NCI-H1105 (cell line): ENCODE measurements at places on chromosomes 4 and X.

DNA sequence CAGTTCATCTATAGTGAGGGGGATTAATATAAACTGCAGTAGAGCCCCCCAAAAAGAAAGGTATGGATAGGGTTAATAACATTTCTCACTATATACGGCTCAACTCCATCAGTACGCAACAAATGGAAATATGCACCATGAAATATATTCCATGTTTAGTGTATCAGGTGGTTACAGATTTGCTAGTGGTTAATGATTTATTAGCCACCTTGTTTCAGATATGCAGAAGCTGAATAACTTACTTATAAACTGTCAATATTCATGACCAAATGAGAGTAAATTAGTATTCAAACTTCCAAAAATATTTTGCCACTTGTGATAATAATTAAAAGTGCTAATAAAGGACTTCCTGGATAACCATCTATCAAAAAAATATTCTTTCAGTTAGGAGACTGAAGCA is 14.8 kb downstream of the AMTN start:
- no peak for DNase-seq

GRCh38 chr4:57059890-57060716 is 50.1 kb downstream of the IGFBP7 start:
- no peak for DNase-seq

DNA sequence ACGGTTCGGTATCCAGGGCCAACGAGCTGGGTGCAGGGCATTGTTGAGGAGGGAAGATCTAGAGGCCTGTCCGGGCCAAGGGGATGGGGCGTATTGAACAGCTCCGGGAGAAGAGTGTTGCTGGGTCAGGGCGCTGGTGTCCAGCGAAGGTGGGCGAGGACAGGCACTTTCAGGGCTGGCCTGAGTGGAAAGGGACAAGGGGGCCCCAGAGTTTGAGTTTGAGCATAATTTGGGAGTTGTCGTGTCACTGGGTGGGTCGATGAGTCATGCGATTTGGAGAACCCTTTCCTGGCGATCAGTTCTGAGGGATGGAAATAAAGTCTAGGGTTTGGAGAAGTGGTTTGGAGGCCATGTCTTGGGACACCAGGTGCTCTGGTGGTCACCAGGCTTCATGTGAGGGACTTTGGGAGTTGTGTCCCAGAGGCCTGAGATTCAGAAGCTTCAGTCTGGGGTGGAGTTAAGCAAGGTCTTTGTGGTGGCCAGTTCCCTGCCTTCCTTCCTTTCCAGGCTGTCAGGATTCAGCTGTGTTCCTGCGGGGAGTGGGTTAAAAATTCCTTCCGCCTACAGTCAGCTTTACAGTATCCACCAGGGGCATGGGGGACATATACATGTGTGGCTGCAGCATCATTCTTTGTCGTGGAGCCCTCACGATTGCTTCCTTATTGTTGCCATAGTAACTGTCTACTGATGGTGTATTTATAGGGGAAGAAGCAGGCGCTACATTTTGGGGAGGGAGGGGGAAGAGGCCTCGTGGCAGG is 504 bp downstream of the PRRG3 start:
- no peak for DNase-seq

DNA sequence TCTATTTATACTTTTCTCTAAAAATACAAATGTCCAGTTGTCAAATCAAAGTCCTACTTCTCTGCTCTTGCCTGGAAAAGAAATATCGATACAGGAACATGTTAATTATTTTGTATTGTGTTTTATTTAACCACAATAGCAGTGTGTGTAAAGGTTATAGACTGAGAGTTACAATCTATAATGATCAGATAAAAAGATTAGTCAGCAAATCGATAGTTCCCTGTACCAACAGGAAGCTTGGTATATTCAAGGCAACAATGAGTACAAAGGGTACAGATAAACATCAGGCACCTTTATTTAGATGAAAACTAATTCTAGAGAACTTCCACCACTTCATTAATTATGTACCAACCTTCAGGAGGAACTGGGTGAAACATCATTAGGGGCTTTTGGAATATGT is 469.5 kb downstream of the GBA3 start:
- no peak for DNase-seq

- DNase-seq = no peak
Measured at GRCh38 chrX:15877380-15877779, 22.8 kb upstream of the AP1S2 start.

DNA sequence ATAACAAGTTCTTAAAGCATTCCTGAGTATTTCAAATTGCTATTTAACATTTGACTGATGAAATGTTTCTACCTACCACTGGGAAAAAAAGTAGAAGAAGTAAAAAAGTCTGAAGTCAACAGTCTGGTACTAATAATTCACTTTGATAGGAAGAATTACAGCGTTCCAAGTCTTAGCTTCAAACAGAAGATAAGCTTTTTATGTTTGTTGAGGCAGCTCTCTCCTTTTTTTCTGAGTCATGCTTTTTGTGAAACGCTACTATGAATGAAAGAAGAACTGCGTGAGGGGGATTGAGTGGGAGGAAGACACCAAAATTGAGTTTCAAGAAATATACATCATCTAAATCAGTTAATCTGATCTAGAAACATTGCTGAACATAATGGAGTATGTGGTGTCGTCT is 13.0 kb upstream of the KDR start:
- no peak for DNase-seq

GRCh38 chr4:87575983-87576382 is 32.3 kb upstream of the DSPP start:
- DNase-seq = no peak

GRCh38 chr4:166977596-166977995 is 256.7 kb downstream of the SPOCK3 start:
- DNase-seq = no peak

GRCh38 chr4:161320377-161320776 is 843.4 kb downstream of the FSTL5 start:
- no peak for DNase-seq

DNA sequence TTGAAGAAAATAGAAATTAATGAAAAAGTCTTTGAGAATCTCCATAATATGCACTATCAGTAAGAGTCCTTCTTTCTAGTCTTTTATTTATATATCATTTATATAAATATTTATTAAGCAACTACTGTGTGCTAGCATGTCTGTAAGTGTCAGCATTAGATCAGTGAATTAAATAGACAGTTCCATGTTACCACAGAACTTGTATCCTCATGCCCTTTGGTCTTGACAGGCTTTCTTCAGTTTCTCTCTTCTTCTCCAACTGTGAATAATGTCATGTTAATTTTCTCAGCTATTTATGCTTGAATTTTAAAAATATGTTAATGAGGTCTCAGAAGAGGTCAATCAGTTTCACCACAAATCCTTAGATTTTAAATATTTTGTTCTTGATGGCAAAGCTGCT is 389.6 kb upstream of the TRAM1L1 start:
- no peak for DNase-seq

DNA sequence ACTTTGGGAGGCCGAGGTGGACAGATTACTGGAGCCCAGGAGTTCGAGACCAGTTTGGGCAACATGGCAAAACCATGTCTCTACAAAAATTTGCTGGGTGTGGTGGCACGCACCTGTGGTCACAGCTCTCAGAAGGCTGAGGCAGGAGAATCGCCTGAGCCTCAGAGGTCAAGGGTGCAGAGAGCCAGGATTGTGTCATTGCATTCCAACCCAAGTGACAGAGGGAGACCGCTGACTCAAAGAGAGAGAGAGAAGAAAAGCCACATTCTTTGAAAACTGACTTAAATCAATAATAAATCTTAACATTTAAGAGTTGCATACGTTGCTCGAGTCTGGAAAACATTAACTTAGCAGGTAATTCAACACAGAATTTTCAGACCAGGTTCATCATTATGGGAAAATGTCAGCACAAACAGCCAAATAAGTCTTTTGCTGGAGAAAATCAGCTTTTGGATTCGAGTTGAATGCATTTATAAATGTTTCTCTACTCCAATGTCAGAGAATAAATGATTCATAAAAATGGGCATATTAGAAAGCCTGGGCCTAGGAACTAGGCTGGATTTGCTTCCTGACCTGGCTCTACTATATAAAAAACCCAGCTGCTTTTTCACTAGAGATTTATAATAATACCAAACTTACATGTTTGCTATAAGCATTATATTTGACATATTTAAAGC is 68.3 kb upstream of the RBPJ start:
- DNase-seq = no peak
